ENCODE measurements at places on chromosomes 16 and 17. TPM values are rescaled to one million over a fixed set of nuclear protein-coding genes. Genes with fewer than 3 reads are reported as not detected.

Gene HAP1
- total RNA-seq = 1.3 TPM

Gene IGSF6
- not detected for total RNA-seq

Gene SPN
- 2.0 TPM for total RNA-seq

Gene ZNF629
- total RNA-seq = 8.6 TPM

Gene CCL13
- total RNA-seq = not detected

All from body of pancreas (tissue), 4 donors.